ENCODE measurements at places on chromosomes 5 and 9.

GRCh38 chr9:98248737-98249474 is 6.5 kb downstream of the TBC1D2 start:
- peak; percentile 97 for DNase-seq

DNA sequence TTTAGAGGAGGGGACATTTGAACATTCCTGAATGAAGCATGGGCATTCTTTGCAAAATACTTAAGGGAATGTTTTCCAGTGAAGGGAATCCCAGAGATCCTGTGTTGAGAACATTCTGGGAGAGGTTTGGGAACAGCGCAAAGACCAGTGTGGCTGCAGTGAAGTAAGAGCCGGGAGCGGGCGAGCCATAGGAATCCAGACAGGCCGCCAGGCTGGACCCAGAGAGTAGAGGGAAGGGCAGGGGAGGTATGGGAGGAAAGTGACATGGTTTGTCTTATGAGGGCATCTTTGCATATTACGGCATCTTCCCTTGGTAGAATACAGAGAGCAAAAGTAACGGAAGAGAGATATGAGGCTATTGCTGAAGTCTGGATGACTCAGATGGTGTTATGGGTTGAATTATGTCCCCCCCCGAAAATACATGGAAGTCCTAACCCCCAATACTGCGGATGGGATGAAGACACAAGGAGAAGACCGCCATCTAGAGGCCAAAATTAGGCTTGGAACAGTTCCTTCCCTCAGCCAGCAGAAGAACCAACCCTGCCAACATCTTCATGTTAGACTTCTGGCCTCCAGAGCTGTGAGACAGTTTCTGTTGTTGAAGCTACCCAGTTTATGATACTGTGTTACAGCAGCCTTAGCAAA is 268.2 kb downstream of the MAST4 start:
- peak; percentile 13 for DNase-seq

GRCh38 chr9:105359892-105360291 is 87.9 kb upstream of the FSD1L start:
- peak; percentile 17 for DNase-seq

DNA sequence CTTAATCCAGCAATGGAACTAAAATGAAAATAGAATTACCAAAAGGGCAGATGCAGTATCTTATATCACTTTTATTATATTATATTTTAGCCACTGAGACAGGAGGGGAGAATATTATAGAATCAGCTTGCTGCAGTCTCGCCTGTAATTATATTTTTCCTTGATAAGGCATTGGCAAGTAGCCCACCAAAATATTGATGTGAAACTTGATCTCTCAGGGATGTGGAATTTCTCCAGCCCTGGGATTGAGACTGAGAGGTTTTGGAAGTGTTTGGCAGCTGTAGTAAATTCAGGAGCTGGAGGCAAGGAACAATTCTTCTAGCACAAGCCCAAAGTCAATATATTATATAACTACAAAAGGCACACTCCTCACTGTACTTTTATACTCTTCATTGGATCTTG is 142.1 kb upstream of the ADAMTSL1 start:
- peak; percentile 69 for DNase-seq

- no peak for DNase-seq
Measured at GRCh38 chr9:94127806-94128205, 43.5 kb downstream of the PTPDC1 start.

DNA sequence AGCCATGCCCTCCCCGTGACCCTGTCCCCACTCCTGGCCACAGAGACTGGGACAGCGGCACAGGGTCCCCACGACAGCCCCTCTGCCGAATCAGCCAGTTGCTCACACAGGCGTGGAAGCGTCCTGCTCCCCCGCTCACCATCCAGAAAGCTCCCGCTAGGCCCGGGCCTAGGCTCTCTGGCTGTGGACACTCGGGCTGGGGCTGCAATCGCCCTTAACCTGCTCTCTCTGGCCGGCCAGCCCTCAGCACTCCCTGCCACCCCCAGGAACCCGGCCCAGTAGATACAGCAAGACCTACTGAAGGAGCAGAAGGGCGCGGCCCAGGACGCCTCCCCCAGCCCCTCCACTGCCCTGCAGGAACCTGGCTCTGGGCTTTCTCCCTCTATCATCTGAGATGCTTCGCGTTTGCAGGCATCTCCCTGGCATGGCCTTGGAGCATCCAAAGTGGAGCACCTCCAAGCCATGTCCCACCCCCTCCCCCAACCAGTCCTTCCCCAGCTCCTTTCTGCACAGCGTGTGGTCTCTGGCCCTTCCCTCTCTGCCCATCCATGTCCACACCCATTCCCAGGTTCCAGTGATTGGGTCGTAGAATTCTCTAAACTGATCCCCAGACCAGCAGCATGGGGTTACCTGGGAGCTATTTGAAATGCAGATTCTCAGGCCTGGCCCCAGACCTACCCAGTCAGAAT is 113.7 kb upstream of the LMX1B start:
- DNase-seq, result no peak

DNA sequence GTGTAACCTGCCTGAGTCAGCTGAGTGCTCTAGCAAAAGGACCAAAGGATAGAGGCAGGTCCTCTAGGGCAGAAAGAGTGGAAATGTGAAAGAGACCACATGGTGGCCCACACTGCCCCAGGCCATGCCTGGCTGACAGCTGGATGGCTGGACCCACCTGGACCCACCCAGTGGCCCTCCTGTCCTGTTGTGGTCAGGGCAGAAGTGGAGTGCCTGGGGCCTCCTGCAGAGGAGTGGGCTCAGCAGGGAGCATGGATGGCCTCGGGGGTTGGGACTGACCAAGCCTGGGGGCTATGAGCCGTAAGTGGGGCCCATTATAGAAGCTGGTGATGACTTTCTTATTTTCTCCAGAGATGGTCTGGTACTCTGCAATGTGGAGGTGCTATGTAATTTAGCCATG is 55.7 kb upstream of the FAM120AOS start:
- DNase-seq, result no peak

DNA sequence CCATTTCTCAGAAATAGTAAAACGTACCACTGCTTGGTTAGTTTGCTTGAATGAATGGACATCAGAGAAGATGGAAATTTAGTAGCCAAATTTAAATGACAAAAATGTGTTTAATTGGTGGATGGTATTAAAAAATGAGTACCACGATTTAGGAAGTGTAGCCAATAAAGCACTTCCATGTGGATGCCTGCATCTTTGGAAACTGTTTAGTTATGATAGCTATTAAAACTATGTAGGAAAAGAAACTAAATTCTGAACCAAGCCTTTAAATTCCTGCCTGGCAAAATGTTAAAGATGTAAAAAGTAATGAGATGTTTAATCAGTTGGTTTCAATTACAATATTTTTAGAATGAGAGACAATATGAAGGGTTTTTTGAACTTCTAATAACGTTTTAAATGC is 94.8 kb downstream of the NUDT12 start:
- DNase-seq, result peak; percentile 61

GRCh38 chr5:133926489-133927299 is 41.7 kb downstream of the C5orf15 start:
- DNase-seq, result no peak

DNA sequence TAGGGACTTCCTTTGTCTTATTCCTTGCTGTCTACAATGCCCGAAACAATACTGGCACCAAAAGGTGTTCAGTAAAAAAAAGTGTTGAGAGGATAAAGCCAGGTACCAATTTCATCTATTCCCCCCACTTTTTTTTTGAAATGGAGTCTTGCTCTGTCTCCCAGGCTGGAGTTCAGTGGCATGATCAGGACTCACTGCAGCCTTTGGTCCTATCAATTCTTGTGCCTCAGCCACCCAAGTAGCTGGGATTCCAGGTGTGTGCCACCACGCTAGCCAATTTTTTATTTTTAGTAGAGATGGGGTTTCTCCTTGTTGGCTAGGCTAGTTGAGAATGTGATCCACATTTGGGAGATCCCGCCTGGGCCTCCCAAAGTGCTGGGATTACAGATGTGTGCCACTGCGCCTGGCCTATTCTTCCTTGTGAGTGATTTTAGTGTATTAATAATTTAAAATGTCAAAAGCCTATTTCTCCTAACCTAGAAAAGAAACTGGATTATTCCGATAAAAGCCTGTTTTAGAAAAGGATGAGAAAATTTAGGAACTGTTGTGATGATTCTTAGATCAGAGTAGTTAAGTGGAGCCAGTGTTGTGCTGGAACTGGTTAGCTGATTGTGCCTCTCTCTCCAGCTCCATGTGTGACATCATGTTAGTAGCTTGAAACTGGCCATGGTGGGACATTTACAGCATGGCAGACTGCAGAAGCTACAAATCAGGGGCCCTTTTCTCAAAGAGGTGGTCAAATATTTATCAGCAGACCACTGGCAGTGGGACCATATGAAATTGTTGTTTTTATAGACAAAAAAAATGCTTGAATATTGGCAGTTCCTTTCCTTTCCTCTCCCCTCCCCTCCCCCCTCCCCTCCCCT is 14.3 kb downstream of the CDC42SE2 start:
- DNase-seq, result peak; percentile 37

DNA sequence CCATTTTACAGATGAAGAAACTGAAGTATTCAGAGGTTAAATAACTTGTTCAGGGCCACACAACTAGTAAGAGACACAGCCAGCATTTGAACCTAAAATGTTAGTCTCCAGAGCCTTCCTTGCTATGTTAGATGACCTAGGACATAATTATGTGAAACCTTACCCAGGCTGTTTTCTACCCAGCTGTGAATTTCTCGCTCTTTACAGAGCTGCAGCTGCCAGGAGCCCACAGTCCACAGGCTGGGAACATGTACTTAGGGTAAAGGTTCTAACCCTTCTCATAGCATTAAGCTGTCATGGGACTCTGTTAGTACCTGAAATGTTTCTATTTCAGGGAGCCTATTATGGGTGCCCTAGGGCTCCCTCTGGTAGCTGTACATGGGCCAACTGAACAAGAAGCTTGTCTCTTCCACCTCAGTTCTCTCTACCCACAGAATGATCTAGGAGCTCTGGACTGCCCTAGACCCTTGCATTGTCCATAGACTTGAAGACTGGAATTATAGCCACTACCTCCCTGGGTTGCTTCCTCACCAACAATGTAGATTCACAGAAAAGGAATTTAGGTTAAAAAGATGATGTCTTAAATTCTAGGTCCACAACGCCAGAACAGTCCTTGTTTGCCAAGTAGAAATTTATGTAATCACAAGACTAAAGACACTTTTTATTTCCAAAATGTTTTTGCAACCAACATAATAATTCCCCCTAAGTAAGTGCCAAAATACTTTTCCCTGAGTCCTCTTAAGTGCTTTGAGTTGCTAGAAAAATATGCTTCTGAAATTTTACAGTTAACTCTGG is 262.9 kb downstream of the PIK3R1 start:
- DNase-seq, result peak; percentile 81

GRCh38 chr9:6673326-6674025 is 27.9 kb upstream of the GLDC start:
- DNase-seq, result no peak

GRCh38 chr5:9498541-9499497 is 47.1 kb downstream of the SEMA5A start:
- peak; percentile 51 for DNase-seq

DNA sequence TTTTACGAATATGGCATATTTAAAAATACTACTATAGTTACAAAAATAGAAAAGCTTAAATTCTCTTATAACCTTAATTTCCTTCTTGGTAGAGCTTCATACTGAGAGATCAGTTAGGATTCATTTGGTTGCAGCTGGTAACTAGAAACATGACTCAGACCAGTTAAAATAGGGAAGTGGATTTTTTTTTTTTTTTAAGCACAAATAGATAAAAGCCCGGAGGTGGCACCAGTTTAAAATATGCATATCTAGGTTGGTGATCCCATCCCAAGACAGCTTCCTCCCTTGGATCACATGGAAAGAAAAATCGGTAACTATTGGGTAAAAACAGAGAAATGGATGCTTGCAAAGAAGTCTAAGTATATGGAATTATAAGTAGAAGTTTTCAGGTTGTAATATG is 1634.3 kb downstream of the MAT2B start:
- no peak for DNase-seq

- DNase-seq, result no peak
Measured at GRCh38 chr5:95035891-95036685, 248.8 kb downstream of the MCTP1 start.

- DNase-seq, result peak; percentile 35
Measured at GRCh38 chr9:114263853-114264510, 58.9 kb upstream of the ORM1 start.

- DNase-seq, result peak; percentile 34
Measured at GRCh38 chr5:67253911-67254310, 57.3 kb upstream of the CD180 start.

DNA sequence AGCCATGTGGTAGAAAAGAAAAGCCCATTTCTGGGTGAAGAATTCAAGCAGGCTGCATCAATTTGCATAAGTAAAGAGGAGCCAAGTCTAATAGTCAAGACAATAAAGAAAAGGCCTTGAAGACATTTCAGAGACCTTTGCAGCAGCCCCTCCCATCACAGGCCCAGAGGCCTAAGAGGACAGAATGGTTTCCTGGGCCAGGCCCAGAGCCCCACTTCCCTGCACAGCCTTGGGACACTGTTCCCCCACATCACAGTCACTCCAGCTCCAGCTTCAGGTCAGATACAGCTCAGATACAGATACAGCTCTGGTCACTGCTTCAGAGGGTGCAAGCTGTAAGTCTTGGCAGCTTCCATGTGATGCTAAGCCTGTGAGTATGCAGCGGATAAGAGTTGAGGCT is 29.1 kb downstream of the PLGRKT start:
- no peak for DNase-seq

GRCh38 chr5:72673623-72674022 is 142.8 kb upstream of the TNPO1 start:
- DNase-seq, result no peak

DNA sequence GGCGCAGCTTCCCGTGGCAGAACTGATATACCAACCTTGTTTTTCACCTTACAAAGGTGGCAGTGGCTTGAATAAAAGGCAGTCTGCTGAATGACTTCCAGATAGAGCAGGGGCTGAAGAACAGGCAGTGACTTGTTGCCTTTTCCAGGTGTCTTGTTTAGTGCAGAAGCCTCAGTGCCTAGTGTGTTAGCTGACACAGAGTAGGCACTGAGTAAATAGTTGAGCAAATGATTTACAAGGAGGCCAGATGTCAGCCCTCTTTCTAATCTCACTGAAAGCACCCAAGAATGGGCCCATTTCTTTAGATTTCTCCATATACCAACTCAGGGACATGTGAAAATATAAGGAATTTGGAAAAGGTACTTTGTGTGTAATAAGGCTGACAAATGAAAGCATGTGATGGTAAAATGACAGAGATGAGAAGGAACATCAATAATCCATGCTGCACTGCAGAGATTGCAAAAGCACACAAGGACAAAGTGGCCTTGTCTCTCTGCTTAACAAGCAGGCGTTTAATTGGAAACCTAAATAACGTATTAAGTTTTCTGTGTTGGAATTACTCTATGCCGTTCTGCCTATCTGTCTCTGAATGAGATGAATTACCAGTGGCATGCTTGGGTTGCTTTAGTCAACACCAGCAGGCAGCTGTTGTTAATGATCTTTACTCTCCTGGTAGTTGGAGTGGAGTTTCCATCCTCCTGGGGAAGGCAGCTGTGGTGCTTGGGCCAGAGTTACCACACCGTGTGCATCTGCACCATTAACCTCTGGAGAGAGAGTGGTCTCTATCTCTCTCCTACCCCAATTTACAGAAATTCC is 360.1 kb upstream of the C9orf72 start:
- DNase-seq, result no peak

GRCh38 chr9:104232781-104233341 is 138.8 kb downstream of the SMC2 start:
- no peak for DNase-seq

- no peak for DNase-seq
Measured at GRCh38 chr5:157067005-157067404, 8.1 kb upstream of the HAVCR1 start.

- DNase-seq, result no peak
Measured at GRCh38 chr9:134522502-134522848, 119.1 kb upstream of the COL5A1 start.
